C1 segment of cervical spinal cord (tissue), 14 donors: ENCODE measurements at places on chromosomes 1 and 21.

DNA sequence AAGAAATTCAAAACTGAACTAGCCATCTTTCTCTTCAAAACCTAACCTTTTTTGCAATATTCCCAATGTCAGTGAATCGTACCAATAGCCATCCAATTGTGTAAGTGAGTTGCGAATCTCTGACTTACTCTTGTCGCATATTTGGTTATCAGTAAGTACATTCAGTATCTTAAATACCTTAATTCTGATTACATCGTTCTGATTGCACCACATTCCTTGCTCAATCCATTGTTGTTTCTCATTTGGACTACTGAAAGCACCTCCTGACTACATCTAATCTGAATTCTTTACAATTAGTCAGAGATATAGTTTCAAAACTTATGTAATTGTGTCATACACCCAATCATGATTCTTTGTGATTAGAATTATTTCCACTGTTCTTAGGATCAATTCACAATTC is 16.8 kb upstream of the BRINP3 start:
- no peak for DNase-seq

DNA sequence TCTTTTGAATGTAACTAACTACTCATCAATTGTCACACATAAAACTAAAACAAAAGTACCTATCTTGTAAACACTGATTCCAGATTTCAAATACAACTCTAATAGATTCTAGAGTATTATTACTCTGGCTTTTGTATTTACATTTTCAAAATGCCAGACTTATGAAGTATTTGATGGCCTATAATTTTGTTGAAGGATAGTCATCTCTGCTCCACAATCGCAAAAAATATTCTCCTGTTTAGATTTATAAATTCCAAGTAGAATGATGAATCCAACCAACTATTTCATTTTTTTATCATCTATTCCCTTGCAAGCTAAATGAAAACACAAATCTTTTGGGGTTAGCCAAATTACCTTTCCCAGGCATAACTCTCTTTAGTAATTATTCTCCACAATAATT is 75.0 kb upstream of the GUCA2A start:
- no peak for DNase-seq

GRCh38 chr21:40047211-40047610 is 180.0 kb downstream of the PCP4 start:
- DNase-seq: no peak

DNA sequence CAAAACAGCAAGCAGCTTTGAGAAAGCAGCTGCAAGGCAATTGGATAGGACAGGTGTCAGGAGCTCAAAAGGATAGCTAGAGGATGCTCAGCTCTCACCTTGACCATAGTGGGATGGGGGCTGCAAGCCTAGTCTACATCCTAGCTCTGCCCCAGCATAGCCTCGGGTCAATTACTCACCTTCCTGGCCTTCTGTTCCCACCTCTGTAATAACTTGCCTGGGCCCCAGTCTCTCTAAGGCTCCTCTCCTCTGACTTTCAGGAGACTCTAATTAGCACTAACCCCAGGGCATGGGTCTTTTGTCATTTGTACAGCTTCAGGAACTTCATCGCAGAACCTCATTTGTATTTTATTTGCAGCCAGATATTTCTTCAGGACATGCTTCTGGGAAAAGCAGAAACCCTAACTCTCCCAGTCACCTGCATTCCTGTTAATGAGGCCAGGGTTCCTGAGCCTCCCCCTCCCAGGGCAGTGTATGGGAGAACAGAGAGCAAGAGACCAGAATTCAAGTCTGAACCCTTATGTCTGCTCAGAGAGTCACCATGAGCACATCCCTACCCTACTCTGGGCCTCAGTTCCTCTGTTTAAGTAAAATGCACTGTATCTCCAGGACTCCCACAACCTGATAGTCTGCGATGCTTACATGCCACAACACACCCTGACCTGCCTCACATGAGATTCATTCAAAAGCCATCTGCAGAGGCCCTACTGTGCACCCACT is 108.1 kb downstream of the MATN1 start:
- DNase-seq: no peak

GRCh38 chr1:230064283-230064682 is 2.8 kb upstream of the GALNT2 start:
- DNase-seq: no peak

- no peak for DNase-seq
Observed at GRCh38 chr1:110112656-110113055, 413 bp downstream of the UBL4B start.

- no peak for DNase-seq
Observed at GRCh38 chr1:89553157-89553556, 28.5 kb downstream of the LRRC8B start.

- DNase-seq: no peak
Observed at GRCh38 chr1:205436776-205437410, 15.0 kb upstream of the LEMD1 start.

DNA sequence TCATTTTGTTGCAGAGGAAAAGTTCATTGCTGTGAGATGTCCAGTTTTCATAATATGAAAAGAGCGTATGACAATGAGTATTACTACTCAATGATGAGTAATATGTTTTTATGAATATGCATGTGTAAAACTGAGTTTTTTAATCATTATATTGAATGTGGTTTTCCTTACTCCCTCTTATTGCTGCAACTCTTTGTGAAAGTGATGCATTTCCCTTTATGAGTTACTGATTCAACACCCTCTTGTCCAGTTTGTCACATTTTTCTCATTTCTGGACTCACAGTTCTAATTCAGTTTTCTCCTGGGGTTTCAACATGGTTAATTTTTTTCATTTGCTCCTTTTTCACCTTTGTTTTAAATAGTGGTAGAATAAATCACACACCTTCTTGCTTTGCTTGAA is 35.2 kb upstream of the KCNJ15 start:
- no peak for DNase-seq

DNA sequence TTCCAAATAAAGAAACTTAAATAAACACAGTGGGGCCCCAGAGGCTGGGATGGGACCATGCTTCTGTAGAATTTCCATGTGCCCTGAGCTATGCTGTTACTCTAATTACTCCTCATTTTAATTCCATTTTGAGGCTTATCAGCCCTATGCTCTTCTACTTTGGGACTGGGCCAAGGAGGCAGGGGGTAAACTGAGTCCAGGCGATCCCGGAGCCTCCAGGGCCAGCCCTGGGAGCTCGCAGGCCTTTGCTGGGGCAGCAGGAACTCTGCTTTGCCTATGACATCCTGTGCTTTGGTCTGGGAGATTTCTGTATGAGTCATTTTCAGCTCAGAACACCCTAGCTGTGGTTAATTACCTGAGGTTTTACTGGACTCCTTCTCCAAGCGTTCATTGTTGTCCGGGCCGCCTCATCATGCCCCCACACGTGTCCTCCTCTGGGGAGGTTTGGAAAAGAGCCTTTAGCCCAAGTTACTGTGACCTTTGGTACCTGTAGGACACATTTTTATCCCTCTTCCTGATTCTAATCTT is 95.7 kb downstream of the RHOU start:
- no peak for DNase-seq

DNA sequence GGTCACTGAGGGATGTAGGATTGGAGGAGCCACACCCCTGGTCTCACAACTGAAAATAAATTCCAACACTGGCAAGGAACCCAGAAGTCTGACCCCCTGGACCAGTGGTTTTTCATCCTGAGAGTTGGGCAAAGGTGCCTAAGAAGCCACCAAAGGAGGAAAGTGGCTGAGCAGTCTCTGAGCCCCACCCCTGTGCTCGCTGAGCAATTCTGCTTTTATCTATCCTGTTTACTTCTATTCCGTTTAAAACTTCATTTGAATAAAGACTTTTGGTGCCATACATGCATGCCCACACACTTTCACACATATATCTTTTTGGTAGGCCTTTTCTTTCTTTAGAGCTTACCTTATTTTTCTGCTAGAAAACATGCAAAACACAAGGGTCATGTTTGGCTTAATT is 13.9 kb upstream of the CD53 start:
- DNase-seq: no peak

- no peak for DNase-seq
Observed at GRCh38 chr1:108831225-108831624, 25.7 kb downstream of the AKNAD1 start.

- no peak for DNase-seq
Observed at GRCh38 chr1:208781391-208782045, 537.3 kb upstream of the PLXNA2 start.

GRCh38 chr1:16392740-16393569 is 25.9 kb downstream of the SZRD1 start:
- DNase-seq: no peak

- DNase-seq: peak; percentile 34
Observed at GRCh38 chr1:34166191-34166624, 1.2 kb upstream of the CSMD2 start.

GRCh38 chr1:234960722-234961455 is 167.7 kb downstream of the TOMM20 start:
- no peak for DNase-seq

GRCh38 chr1:162910161-162910560 is 49.2 kb upstream of the CCDC190 start:
- no peak for DNase-seq

- DNase-seq: no peak
Observed at GRCh38 chr1:248813546-248813945, 12.2 kb downstream of the SH3BP5L start.

DNA sequence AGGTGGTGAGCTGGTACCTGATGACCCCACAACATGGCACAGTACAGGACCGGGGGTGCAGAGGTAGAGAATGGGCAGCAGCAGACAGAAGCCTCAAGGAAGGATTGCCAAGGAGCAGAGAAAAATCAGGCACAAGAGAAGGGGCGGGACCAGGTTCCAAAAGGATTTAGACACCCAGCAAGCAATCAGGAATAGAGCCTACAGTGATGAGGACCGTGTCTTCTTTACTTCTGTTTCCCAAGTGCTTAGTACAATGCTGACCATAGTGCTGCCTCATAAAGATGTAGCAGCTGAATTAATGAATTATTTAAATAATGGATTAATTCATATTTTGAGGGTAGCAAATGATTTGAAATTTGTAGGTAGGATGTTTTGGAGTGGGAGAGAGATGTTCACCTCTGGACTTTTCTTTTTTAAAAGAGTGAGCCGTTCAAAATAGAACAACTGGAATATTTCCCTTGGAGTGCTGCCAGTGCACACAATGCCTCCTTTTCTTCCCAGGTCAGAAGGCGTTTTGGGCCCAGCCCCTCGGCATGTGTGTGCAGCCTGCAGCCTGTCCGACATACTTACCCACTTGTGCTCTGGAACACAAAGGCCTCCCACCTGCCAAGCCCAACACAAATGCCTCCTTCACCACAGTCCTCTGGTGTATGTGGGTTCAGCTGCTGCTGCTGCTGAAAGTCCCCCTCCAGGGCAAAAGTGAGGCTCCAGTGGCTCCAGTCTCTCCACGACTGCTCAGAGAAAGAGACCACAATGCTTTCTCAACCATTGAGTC is 19.6 kb downstream of the KANK4 start:
- DNase-seq: peak; percentile 69

DNA sequence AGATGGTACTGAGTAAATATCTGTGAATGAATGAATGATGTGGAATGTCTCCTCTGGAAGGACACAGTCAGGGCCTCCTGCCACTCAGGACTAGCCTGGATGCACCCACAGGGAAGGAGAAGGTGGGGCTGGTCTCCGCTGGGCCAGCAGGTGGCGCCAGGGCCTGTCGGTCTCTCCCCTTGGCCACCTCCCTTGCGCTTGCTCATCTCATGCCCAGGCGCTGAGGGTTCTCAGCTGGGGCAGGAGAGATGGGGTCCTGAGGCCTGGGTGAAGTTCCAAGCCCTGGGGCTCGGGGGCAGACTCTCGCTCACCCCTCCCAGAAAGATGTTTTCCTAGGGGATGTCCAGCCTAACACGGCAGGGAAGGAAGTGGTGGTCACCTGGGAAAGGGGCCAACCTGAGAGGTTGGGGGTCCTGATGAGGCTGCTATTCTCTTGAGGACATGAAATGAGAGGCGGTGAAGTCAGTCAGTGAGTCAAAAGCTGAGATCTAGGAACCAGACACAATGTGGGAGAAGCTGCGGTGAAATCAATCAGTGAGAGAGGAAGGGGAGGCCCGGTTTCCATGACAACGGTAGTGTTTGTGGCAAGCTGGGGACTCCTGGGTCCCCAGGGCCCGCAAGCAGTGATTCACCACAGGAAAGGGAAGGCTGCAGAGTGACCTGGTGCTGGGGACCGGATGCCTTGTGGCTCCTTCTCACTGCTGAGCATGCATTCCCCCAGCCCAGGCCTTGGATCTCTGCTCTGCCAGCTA is 14.6 kb upstream of the MEX3A start:
- peak; percentile 83 for DNase-seq

GRCh38 chr1:207565546-207566468 is 69.8 kb downstream of the CR1 start:
- DNase-seq: peak; percentile 4

GRCh38 chr1:66374561-66375111 is 159.3 kb upstream of the SGIP1 start:
- DNase-seq: no peak

- DNase-seq: no peak
Observed at GRCh38 chr1:152917794-152918193, 9.4 kb downstream of the IVL start.

- DNase-seq: peak; percentile 80
Observed at GRCh38 chr1:66542811-66543767, 9.1 kb downstream of the SGIP1 start.

- no peak for DNase-seq
Observed at GRCh38 chr1:6511561-6512244, 20.2 kb upstream of the PLEKHG5 start.

- DNase-seq: no peak
Observed at GRCh38 chr1:234926559-234927311, 201.9 kb downstream of the TOMM20 start.

- no peak for DNase-seq
Observed at GRCh38 chr1:68010543-68010942, 39.9 kb downstream of the DIRAS3 start.

DNA sequence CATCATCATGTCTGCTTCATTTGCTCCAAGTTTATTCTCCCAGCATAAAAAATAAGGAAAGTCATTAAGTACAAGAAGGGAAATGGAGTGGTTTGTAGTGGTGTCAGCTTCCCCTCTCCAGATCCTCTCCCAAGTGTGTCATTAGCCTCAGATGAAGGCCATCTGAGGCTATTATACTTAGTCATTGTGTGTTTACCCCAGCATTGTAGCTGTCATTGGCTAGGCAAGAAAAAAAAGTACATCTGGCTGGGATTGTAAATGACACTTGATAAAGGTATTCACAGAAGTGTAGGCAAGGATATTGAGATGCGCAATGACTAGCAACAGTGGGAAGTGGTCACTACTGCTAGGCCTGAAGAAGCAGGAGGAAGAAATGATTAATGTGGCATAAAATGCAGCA is 316.9 kb upstream of the SGIP1 start:
- no peak for DNase-seq

DNA sequence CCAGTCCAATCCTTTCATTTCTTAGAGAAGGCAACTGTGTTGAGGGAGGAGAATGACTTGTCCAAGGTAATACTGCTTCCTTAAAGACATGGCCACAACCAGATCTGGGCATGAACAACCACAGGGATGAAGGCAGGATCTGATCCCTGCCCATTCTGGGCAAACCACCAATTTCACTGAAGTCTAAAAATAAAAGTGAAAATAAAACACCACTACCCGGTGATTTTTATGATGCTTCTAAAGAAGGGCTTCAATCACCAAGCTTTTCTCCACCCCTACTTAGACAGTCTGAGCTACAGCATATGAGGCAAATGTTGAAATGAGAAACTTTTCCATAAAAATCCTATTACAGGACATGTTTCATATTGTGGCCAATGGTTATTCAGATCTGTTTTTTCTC is 133.0 kb downstream of the PTPN14 start:
- no peak for DNase-seq
